ENCODE measurements at places on chromosomes 6 and 20. TPM values are rescaled to one million over a fixed set of nuclear protein-coding genes. Genes with fewer than 3 reads are reported as not detected.

The TAGAP gene
- 29.9 TPM for total RNA-seq

The RFX6 gene
- not detected for total RNA-seq

DNA sequence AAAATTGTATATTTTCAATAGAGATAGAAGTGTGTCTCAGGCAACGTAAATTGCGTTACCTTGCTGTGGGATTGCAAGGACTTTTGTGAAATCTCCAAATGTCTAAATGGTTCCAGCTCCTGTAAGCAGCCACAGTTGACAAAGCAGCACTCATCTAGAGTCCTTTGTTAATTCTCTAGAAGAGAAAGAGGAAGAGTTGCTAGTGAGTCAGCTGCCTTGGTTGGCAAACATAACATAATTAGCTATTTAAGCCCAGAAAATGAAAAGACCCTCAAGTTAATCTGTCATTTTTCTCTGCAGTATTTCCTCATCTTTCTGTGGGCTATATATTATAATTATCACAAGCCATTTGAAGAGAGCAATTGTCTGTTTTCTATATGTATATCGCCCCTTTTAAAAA lies 66.4 kb upstream of the FABP7 start:
- no peak for DNase-seq

GRCh38 chr6:149761438-149761837 lies 11.9 kb downstream of the PCMT1 start:
- no peak for DNase-seq

DNA sequence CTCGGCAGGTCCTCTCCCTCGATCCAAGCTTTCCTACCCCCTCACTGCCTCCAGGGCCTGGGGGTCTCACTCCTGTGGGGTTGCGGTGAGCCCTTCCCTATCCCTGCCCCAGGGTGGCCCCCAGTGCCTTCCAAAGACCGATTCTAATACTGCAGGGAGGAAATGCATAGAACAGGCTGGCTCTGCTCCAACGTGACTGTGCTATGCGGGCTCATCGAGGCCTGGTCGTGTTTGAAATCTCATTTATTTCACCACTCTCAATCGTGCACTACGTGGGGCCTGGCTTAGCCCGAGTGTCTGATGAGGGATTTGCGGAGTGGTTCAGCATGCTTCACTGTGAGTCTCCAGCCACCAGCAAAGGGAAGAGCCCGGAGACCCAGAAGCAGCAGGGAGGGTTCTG lies 60.9 kb downstream of the CDH4 start:
- DNase-seq = no peak

- no peak for DNase-seq
These were observed 193.1 kb upstream of the SIM1 start for GRCh38 chr6:100657678-100658330.

The TREM1 gene
- 6.1 TPM for total RNA-seq

- no peak for DNase-seq
These were observed 51.0 kb upstream of the CD93 start for GRCh38 chr20:23136893-23137745.

The SLC17A2 gene
- 0.50 TPM for total RNA-seq

The C20orf144 gene
- total RNA-seq = 0.23 TPM

- DNase-seq = no peak
These were observed 53.2 kb upstream of the SLCO4A1 start for GRCh38 chr20:62589150-62589498.

DNA sequence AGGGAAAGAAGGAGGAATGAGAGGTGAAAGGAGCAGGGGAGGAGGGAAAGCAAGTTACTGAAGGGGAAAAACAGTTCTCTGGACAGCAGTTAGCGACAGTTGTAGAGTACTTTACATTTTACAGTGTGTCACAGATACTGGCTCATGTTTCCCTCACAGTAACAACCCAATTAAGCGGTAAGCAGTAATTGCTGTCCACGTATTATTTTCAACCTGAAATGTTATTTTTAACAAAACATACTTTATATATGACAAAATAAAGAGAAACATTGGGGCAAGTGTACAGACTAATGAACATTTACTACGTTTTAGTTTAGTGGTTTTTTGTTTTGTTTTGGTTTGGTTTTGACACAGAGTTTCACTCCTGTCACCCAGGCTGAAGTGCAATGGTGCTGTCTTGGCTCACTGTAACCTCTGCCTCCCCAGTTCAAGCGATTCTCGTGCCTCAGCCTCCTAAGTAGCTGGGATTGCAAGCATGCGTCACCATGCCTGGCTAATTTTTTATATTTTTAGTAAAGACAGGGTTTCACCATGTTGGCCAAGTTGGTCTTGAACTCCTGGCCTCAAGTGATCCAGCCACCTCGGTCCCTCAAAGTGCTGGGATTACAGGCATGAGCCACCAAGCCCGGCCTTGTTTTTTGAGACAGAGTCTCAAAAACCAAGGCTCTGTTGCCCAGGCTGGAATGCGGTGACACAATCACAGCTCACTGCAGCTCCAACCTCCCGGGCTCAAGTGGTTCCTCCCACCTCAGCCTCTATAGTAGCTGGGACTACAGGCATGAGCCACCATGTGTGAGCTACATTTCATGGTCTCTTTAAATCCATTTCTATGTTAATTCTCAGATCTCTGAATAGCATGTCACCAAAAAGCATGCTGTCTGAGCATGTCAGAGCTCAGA lies 22.6 kb upstream of the BTN3A2 start:
- DNase-seq = no peak

DNA sequence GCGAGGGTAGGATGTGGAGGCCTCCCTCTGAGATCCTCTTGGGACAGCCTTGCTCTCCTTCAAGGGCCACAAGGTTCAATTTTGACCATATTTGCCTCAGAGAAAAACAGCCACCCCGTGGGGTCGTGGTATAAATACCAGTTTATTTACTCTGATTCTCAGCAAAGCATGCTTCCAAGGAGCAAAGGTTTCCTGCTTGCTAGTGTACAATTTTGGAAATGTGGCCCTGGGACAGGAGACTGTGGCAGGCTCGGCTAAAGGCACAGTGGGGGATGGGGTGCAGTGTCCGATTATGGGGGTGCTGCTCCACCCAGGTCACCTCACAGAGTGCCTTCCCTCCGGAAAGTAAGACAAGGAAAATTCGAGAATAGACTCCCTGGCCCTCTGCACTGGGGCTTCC lies 31.1 kb downstream of the RBM38 start:
- no peak for DNase-seq

DNA sequence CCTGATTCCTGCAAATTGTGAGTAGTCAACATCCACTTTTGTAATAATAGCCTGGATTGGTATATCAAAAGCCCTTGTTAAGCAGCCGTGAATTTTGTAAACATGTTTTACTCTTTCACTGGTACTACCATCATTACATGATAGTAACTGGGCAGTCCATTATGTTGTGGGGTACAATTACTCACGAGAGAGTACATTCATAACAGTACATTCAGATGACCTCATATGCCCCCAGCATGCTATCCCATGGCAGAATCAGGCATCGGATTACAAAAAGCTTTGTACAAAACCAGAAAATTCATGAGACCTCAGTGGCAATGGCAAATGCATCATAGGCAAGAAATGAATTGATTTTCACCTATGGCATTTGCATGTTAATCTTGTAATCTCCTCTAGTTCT lies 166.2 kb downstream of the EPM2A start:
- DNase-seq = no peak

DNA sequence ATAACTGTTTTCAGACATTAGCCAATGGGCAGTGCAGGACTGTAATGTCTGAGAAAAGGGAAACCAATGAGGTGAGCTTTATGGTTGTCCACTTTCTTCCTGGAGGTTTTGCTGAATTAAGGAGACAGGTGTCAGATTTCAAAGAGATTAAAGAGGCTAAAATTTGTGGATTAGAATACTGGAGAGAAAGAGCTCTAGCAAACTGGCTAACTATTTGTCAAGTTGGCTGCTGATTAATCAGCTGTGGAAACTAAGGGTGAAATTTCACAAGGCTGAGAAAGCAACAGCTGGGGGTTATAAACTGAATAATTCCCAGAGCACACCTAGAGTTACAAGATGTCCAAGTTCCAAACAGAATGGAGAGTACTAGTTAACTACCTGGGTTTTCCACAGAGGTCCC lies 198.9 kb downstream of the TBC1D32 start:
- no peak for DNase-seq

The SPTLC3 gene
- not detected for total RNA-seq

DNA sequence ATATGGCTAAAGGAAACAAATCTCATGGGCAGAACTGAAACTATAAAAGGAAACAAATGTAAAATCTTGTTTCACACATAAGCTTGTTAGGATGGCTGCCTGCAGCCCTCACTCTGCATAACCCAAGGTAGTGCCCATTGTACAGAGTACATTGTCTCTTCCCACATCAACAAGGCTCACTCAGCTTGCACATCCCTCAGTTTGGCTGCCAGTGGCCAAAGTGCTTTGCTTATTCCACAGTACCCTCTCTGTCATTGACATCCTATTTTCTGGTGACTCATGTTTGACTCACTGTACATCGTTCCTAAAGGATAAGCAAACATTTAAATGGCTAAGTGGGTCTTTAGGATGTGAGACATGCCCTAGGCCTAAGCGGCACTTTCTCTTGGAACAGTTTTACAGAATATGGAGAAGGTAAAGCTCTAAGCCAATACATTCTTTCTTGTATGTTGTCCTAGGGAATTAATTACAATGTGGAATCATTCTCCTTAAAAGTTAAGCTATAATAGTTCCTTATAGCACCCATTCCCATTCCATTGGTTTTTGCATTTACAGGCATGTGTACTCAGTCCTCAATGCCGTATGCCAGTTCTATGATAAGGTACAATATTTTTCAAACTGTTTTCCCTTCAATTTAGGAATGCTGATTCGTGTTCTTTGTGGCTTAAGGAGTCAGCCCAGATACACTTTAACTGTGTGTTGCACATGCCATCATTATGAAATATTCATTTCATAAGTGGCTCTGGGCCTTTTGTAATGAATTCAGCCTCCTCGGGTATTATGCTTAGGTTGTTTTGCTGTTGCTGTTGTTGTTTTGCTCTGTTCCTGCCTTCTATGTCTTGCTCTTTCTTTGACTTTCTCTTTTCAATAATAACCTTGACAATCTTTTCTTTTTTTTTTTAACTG lies 5.5 kb downstream of the ANKEF1 start:
- DNase-seq = no peak

DNA sequence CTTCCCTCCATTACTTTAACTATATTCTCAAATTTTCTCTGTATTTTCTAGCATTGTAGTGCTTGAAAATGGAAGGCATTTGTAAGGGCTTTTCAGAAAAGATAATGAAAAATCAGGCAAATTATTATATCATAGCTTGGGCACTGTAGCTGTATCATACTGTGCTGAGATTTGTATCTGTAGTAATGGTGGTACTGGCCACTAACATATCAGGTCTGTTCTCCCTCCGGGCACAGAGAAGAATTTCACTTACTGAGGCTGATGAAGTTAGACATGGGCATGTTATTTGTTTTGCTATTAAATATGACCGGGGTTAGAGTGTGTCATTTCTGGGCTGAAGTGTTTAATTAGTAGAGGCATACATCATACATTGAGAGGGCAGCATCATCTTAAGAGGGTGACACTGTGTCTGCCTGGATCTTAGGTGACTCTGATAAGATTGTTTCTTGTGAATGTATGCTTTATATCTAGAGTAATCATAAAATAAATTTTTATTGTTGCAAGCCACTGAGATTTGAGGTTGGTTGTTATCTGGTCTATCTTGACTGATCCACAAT lies 1395.9 kb downstream of the EPHA7 start:
- no peak for DNase-seq

- no peak for DNase-seq
These were observed 9.7 kb downstream of the RNF114 start for GRCh38 chr20:49945701-49946477.

GRCh38 chr6:88499436-88499835 lies 333.3 kb upstream of the CNR1 start:
- no peak for DNase-seq

The FAM209A gene
- 1.1 TPM for total RNA-seq
